ENCODE measurements at places on chromosomes 3 and 15.

DNA sequence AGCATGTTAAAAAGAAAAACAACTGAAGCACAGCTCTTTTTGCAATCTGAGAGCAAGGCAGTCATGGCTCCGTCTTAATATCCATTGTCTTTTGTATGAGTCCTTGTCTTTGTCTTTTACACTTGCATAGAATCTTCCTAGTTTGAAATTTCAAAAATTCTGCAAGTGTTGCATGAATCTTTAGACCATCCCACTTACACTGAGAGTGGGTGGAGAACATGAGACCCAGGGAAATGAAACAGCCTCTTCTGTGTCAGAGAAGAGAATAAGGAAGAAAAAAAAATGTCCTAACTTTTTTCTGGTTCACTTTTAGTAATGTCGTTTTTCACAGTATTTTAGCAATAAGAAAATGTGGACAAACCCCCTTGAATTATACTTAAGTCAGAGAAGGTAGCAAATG lies 12.1 kb upstream of the DCLK3 start:
- no peak for DNase-seq

DNA sequence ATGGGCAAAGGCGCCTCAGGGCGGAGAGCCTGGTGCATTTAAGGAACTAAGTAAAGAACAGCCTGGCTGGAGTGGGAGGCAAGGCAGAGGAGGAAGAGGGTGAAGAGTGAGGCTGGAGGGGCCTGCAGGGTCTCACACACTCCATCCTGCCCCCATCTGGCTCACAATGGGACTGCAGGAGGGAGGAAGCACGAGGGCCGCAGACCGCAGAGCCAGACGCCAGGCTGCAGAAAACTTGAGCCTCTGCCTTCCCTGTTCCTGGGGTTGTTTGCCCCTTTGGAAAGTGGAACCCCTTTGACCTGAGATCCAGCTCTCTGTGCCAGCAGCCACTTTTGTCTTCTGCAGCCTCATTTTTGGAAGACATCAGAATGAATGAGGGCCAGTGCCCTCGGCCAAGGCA lies 138.0 kb downstream of the SRGAP3 start:
- DNase-seq = no peak

DNA sequence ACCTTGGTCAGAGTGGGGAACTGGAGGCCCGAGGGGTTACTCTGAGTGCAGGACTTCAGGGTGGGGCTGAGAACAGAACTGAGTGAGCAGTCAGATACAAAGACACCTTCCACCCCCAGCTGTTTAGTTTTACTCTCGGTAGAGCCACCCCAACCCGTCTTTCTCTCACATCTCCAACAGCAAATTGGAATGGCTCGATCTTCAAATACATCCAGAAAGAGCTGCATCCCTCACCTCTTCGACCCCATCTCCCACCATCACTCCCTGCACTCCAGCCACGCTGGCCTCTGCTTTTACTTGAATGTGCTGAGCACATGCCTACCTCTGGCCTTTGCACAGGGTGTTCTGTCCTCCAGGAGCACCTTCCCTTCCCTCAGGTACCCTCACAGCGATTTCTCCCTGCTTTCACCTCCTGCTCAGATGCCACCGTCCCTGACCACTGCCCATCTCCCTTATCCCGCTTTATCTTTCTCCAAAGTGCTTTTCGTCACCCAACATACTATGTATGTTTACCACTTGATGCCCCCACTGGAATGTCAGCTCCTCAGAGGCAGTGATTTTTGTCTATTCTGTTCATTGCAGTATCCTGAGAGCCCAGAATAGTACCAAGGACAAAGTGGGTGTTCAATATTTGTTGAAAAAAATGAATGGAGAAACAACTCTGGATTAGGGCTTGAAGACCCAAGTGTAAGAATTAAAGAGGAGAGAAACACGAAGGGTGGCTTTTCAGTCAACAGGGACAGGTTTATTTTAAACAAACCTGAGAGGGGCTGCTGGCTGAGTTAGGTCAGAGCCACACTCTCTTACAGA lies 4.4 kb downstream of the CHCHD4 start:
- no peak for DNase-seq

GRCh38 chr15:60744826-60745460 lies 266.0 kb upstream of the ICE2 start:
- DNase-seq = no peak

DNA sequence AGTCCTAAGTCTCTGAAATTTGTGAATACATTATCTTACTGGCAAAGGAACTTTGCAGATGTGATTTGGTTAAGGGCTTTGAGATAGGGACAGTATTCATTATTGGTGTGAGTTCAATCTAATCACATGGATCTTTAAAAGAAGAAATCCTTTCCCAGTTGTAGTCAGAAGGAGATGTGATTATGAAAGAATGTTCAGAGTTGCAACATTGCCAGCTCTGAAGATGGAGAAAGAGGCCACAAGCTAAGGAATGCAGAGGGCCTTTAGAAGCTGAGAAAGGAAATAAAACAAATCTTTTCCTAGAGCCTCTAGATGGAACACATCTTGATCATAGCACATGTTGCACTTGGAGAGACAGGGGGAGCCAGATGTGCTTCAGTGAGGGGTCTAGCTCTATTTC lies 27.7 kb upstream of the SIAH2 start:
- DNase-seq = peak; percentile 14

GRCh38 chr3:9362731-9363530 lies at the start of gene THUMPD3:
Gene THUMPD3 (plus strand): TSS chr3:9363054. CDS start chr3:9365069, 2,015 bp downstream.
- peak; percentile 96 for DNase-seq

GRCh38 chr3:23701716-23702597 lies 103.8 kb upstream of the UBE2E1 start:
- DNase-seq = peak; percentile 32

- no peak for DNase-seq
Observed at GRCh38 chr3:12724794-12725193, 34.3 kb downstream of the TMEM40 start.

DNA sequence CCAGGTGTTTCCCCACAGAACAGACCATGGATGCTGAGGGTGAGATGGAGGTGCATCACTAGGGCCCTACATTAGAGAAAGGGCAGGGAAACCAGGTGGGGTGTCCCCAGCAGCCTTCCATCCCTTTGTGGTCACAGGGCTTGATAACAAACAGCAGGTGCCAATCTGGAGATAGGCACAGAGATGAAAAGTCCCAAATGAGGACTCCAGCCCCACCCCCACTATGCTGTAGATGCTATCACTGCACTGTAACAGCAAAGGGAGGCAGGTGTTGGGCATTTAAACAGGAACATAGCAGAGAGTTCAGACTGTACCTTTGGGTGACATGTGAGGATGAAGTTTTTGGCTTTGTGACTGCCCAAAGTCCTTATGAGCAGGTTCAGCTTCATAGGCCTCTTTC lies 21.4 kb downstream of the IL20RB start:
- DNase-seq = no peak

DNA sequence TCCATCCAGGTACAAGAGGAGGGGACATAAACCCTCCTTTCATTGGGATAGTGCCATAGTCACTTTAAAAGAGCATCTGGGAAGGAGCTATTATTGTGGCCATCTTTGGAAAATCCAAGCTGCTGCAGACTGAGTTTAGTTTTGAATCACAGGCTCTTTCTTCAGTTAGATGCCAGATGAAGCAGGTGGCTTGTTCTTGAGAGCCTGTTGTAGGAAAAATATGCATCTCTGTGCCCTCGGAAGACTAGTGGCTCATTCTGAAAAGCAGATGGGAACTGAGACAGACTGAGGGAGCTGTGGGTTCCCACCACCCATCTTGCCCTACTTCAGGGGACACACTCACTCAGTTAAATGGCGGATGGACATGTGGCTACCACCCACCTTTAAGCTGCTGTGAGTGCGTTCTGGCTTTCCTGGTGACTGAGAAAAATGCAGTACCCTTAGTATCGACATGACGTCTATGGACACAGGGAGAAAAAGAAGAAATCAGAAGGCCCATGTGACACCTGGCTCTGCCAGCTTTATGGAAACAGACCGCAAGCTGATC lies 50.2 kb downstream of the RARB start:
- DNase-seq = no peak

- peak; percentile 58 for DNase-seq
Observed at GRCh38 chr3:160003520-160004128, 15.0 kb downstream of the IL12A start.

- no peak for DNase-seq
Observed at GRCh38 chr3:124483915-124484470, 246.3 kb upstream of the UMPS start.

DNA sequence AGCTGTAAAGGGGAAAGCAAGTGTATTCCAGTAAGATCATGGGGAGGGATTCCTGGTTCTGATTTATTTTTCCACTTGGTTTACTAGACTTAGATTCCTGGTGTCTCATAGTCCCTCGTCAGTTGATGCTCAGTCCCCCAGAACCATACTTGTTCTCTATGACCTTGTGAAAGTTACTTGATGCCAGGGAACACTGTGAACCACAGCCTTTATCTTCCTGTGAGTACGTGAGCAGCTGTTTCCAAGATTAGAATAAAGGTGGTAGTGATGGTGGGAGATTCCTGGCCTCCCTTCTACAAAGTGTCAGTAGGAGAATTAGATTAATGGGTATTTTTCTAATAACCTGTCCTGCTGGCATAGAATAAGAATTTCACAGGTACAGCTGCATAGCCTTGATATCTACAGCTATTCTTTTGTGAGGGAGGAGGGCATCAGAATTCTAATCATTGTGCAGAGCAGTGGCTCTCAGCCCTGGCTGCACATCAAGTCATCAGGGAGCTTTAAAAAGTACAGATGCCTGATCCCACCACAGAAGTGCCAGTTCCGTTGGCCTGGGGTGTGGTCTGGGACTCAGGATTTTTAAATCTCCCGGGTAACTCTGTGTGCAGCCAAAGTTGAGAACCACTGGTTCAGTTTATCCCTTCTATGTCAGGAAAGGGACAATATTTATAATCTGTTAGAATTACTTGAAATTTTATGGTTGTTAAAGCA lies 20.0 kb downstream of the GPD1L start:
- DNase-seq = no peak

GRCh38 chr15:63347074-63347857 lies 34.4 kb downstream of the CA12 start:
- DNase-seq = peak; percentile 40

DNA sequence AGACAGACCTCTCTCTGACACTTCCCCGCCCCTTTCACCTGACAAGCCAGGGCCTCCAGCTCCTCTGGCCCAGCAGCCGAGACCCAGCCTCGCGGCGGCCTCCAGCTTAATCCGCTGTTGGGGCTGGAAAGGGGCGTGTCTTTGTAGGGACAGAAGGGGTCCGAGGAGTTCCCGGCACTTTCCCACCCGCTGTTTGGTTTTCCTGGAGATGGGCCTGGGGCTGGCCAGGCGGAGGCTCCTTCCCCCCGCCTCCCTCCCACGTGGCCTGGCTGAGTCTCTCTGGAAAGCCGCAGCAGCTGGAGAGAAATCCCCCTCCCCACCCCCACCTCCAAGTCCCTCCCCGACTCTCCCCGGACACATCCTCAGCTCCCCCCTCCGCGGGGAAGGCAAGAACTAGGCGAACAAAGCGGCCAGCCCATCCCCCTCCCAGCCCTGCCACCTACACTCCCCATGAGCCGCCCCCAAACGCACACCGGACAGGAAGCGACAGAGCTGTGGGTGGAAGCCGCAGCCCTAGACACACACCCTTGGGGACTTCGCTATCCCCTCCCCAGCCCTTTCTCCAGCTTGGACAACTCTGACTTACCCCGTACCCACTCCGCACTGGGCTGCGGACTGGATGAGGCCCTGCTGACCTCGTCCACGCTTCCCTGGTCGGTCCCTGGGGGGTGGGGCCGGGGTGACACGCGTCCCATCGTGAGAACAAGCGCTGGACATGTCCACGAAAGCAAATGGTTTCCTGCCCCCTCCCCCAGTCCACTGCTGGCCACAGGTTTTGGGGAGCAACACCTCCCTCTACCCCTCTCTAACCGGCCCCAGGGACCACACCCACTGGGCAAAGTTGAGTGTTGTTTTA lies 1.2 kb downstream of the IGDCC4 start:
- DNase-seq = peak; percentile 89

DNA sequence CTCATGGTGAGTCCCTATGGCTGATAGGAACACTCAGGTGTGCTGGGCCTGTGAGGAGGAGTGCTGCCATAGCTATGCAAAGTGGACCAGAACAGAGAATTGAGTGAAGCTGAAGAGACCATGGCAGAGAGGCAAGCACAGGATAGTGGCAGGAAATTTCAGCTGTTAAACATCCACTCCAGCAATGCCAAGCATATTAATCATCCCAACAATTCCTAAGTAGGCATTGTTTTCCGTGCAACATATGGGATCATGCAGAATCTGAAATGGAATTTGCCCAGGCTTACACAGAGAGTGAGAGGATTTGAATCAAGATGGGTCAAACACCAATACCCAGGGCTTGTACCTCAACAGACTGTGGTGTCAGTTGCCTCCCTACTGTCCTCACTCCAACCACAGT lies 582.6 kb upstream of the UBE2E2 start:
- DNase-seq = no peak

- DNase-seq = no peak
Observed at GRCh38 chr3:46593274-46593862, 19.0 kb upstream of the FAM240A start.
